ENCODE measurements at places on chromosomes 3 and 15.

GRCh38 chr15:96037584-96037983, 292.9 kb upstream of the NR2F2 start:
- no peak for DNase-seq

- DNase-seq: no peak
These were observed 4.6 kb downstream of the CBLB start for GRCh38 chr3:105864212-105864611.

- no peak for DNase-seq
These were observed 136.6 kb upstream of the FHIT start for GRCh38 chr3:61387817-61388216.

DNA sequence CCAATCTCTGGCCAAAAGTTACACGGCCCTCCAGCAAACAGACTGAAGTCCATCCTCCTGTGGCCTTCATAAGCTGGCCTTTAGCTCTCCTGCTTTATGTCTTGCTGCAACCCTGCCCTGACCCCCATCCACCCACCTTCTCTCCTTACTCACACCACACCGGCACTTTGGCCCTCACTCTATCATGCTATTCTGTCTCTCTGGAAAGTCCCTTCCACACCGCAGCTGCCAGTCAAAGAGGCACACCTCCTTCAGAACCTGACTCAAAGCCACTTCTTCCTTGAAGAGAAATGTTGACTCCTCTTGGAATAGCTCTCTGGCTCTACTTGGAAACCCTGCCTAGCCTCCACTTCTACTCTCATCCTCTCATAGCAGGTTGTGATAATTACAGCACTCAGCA, 4.5 kb downstream of the GPR156 start:
- no peak for DNase-seq

GRCh38 chr3:33790091-33790490, 8.3 kb upstream of the PDCD6IP start:
- no peak for DNase-seq

DNA sequence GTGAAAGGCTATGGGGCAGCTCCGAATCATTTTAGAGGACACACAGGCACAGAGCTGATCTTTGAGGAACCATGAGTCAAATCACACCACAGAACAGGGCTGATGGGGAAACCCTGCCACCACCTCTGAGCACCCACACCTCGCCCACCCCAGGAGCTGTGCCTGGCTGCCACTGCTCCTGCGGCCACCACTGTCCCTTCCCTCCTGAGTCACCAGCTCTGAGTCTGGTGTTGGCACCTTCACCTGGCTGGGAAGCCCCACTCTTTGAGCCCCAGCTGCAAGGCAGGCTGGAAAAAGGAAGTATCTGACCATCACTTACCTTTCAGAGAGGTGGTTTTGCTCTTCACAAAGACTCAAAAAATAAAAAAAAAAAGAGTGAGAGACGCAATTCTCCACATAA, 63.6 kb upstream of the MEF2A start:
- no peak for DNase-seq

DNA sequence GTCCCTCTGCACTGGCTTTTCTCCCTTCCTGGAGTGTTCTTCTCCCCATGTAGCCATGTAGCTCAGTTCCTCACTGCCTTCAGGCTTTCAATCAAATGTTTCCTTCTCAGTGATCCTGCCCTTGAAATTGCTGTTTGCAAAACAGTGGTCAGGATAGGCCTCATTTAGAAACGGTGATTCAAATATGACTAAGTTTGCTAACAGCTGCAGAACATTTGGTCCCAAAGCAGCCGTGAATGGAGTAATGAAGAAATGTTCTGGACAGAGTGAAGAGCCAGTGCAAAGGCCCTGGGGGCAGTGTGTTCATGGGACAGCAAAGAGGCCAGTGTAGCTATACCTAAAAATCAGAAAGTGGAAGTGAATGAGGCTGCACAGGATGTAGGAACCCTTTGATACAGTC, 223.4 kb downstream of the FEZF2 start:
- DNase-seq: no peak

DNA sequence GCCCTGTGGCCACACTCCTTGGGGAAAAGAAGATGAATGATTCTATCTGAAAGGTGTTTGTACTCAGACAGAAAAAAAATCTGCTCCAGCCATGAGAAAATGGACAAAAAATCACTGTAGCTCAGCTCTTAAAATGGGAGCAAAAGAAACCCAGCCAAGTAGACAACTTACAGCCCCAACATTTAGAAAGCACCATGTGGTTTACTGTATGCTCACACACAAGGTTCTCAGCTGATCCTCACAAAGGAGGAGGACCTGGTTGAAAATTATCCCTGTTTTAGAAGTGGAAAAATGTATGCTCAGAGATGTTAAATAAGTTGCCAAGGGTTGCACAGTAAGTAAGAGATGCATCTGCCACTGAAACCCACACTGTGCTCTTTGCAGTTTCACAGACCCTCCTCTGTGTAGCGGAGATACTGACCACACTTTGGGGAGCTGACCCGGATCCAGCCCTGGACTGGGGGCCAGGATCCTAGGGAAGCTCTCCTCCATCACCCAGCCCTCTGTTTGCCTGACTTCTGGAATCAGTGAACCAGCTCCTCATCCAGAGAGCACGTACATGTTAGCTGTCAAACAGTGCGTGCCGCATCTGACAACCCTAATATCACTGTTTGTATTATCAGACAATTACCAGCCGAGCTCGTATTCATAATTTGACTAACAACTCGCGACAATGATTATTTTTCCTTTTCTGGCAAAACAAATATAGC, 32.7 kb upstream of the TPRG1 start:
- DNase-seq: no peak

- DNase-seq: no peak
These were observed 7.6 kb downstream of the GDPGP1 start for GRCh38 chr15:90241343-90242192.

GRCh38 chr15:88071141-88071540, 185.4 kb downstream of the NTRK3 start:
- DNase-seq: no peak

DNA sequence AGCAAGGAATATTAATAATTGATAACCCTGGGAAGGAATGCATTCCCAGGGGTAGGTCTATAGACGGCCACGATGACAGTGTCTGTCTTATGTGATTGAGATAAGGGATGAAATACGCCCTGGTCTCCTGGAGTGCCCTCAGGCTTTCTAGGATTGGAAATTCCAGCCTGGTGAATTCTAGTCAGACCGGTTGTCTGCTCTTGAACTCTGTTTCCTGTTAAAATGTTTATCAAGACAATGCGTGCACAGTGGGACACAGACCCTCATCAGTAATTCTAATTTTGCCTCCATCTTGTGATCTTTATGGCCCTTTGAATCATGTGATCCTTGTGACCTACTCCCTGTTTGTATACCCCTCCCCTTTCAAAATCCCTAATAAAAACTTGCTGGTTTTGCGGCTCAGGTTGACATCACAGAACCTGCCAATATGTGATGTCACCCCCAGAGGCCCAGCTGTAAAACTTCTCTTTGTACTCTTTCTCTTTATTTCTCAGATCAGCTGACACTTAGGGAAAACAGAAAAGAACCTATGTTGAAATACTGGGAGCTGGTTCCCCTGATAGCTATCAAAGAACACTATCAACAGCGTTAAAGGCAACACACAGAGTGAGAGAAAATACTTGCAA, 183.3 kb downstream of the PDE8A start:
- no peak for DNase-seq

- no peak for DNase-seq
These were observed 13.9 kb upstream of the SENP2 start for GRCh38 chr3:185572183-185572582.

- peak; percentile 61 for DNase-seq
These were observed 463 bp downstream of the TERC start for GRCh38 chr3:169764312-169764881.

- DNase-seq: no peak
These were observed 153.6 kb downstream of the AKAP13 start for GRCh38 chr15:85534031-85534430.

DNA sequence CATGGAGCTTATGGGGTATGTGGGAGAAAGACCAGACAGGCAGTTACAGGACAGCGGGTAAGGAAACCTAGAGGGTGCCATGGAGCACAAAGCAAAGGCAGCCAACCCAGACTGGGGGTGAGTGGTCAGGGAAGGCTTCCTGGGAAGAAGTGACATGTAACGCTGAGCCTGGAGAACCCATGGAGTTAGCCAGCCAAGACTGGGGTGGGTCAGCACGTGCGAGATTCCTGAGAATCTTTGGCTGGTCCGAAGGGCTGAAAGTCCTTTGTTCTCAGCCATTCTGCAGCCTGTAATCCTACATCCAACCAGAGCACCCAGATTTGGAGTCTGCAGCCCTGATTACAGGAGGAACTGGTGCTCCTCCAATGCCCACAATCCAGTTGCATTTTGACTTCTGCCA, 120.1 kb upstream of the WNT5A start:
- no peak for DNase-seq

DNA sequence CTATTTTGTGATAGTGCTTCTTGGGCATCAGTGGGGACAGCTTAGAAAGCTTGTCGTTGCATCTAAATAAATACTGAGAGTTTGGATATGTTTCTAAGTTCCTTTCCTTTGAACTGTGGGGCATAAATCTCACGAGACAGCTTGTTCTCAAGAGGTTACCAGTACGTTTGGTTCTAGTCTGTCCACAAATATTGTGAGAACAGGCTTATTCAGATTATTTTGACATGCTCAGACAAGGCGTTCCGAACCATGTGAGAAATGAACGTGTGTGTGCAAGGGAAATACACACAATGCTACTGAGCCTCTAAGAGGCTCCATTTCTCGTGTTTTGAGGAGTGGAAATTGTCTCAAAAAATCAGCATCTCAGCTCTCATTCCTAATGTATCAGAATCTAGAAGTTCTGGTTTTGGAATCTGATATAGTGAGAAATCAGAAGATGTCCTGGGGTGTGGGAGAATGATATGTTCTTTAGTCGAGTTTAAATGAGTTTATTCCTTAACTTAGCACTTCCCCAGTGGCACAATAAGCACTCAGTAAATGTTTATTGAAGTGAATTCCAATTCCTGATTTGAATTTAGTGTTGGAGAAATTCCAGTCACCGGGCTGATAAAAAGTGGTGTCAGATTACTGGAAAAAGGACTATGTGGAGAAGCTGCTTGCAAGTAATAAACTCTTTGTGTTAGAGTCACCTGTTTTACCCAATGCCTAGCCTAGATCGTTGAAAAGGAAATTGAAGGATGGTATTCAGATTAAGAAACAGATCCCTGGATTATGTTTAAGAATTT, 481.5 kb downstream of the LPP start:
- no peak for DNase-seq

GRCh38 chr3:72436863-72437592, 411.2 kb downstream of the SHQ1 start:
- no peak for DNase-seq

- no peak for DNase-seq
These were observed 224.9 kb upstream of the TOPAZ1 start for GRCh38 chr3:44016818-44017217.

DNA sequence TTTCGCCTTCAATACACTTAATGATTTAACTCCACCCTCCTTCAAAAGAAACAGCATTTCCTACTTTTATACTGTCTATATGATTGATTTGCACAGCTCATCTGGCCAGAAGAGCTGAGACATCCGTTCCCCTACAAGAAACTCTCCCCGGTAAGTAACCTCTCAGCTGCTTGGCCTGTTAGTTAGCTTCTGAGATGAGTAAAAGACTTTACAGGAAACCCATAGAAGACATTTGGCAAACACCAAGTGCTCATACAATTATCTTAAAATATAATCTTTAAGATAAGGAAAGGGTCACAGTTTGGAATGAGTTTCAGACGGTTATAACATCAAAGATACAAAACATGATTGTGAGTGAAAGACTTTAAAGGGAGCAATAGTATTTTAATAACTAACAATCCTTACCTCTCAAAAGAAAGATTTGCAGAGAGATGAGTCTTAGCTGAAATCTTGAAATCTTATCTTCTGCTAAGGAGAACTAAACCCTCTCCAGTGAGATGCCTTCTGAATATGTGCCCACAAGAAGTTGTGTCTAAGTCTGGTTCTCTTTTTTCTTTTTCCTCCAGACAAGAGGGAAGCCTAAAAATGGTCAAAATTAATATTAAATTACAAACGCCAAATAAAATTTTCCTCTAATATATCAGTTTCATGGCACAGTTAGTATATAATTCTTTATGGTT, at the start of gene CCR5:
TSS of gene CCR5 (plus strand) at position 108 of the 680 bp plus-strand sequence. CDS start 1,957 bp downstream, outside the sequence.
- DNase-seq: no peak

DNA sequence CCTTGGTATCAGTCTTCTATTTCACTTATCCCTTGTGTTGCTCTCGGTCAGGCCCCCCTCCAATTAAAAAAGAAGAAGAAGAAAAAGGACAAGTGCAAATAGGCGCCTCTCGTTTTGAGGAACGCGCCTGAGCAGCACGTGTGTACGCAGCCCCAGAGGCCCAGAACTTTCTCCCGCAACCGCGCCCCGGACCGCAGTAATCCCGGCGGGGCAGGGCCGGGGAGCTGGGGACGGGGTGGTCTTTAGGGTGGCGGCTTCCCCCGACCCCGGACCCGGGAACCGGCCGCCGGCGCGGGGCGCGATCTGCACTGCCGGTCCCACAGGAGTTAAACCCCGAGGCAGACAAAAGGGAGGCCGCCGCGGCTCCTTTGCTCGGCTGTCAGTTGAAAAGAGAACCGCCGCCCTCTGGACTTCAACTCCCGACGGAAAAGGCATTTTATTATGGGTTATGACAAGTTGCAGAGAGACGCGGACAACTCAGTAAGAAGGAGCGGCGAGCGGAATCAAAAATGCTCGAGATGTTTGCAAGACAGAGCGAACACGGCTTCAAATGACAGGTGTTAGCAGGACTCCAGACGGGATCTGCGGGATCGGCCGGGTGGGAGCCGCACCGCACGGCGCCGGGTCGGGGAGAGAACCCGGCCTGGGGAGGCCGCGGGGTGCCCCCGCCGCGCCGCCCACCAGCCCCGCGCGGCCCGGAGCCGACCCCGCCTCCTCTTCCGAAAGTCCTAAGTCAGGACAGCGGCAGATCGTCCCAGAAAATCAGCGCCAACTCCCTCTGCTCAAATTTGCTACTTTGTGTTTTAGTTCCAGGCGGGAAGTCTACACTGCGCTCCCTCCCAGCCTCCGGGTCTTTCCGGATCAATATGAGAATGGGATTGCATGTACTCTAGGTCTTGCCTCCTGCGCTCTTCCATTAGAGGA, 79.0 kb downstream of the NR2F2 start:
- DNase-seq: no peak

DNA sequence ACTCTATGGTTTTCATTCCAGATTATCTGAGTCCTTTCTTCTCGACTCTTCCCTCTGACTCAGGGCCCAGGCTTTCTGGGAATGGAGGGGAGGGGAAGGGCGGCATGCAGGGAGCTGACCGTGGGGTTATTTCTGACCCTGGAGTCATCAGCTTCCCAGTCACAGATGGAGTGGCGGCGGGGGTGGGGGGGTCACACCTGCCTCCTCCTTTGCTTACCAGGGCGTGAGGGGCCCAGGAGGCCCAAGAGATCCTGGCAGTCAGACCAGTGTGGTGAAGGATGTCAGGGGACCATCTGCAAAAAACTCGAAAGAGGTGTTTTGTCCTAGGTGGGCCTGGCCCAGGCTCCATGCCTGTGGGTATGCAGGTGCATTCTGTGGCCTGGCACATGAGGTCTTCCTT, 996 bp upstream of the XIRP1 start:
- no peak for DNase-seq
